ENCODE measurements at places on chromosomes 7 and 10. TPM values are rescaled to one million over a fixed set of nuclear protein-coding genes. Genes with fewer than 3 reads are reported as not detected.

DNA sequence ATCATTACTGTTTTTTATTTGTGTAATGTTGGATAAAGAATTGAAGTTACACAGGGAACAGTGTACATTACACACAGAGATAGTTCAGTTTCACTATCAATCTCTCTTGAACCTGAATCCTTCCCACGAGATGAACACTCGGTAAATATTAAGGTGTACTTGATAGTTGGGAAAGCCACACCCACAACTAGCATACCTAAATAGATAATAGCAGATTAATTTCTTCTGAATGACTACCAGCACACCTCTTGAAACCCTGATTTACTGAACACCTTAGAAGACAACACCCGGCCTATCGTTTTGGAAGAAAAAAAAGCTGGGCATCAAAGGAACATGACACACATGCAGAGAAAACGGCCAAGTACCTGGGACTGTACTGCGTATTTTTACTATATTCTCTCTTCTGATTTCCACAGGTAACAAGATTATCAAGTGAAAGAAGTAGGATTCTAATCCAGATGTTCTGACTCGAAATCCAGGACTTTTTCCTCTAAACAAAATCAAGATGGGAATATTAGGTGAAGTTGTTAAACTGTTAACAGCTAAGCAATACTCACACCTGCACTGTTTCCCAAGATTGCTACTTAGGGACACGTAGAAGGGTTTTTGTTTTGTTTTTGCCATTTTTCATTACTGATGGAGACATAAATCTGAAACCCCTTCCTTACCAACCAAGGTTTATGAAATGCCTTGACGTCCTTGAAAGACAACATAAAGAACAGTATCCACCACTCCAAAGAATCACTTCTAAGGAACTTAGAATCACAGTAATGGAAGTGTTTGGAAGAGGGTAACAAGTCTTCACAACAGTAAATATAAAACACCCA lies 1.0 kb downstream of the CCDC186 start:
- peaks cover 15% of the 10 kb centered on the region for H3K4me1 ChIP-seq
- H3K4me3 ChIP-seq, result peak overlapping the region; percentile 97
- DNase-seq, result peak; percentile 29

DNA sequence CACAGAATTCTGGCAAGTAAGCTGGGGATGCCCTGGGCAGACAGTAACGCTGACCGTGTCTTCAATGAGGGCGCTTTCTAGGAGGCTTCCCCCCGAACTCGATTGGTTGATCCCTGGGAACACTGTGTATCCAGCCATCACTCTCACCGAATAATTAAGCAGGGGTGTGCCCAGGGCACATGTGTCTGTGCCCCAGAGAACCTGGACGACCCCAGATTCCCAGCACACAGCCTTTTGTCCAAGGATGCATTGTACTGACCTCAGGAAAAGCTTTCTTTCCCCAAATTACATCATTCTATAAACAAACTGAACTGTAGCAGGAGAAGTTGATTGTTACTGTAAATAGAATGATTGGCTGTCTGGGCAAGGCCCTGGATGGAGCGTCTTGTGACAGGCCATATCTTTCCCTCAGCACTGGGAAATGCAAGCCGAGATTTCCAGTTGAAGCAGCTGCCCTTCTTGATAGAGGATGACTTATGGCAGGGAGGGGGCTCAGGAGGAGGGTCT lies 6.6 kb upstream of the DEPP1 start:
- no peak overlapping the region for H3K27ac ChIP-seq
- DNase-seq, result no peak
- H3K4me3 ChIP-seq, result no peak overlapping the region
- H3K4me1 ChIP-seq, result peaks cover 22% of the 10 kb centered on the region
- H3K27me3 ChIP-seq, result no peaks in the 10 kb centered on the region

WNT8B gene
- total RNA-seq, result not detected

PDE1C gene
- 43.1 TPM for total RNA-seq

GRCh38 chr10:77501152-77501845 lies 136.3 kb downstream of the KCNMA1 start:
- peak overlapping the region; percentile 90 for H3K27ac ChIP-seq
- no peaks in the 10 kb centered on the region for H3K27me3 ChIP-seq
- H3K36me3 ChIP-seq, result no peaks in the 10 kb centered on the region
- DNase-seq, result peak; percentile 96
- peak overlapping the region; percentile 36 for H3K4me3 ChIP-seq
